ENCODE measurements at places on chromosomes 5 and 9.

- no peak for DNase-seq
Measured at GRCh38 chr5:96067251-96067650, 105.6 kb upstream of the ELL2 start.

GRCh38 chr5:78116167-78116566 is 178.3 kb downstream of the AP3B1 start:
- DNase-seq = no peak

- peak; percentile 81 for DNase-seq
Measured at GRCh38 chr9:25964239-25964638, 286.0 kb upstream of the TUSC1 start.

- no peak for DNase-seq
Measured at GRCh38 chr9:127162046-127162863, 39.8 kb upstream of the ANGPTL2 start.

DNA sequence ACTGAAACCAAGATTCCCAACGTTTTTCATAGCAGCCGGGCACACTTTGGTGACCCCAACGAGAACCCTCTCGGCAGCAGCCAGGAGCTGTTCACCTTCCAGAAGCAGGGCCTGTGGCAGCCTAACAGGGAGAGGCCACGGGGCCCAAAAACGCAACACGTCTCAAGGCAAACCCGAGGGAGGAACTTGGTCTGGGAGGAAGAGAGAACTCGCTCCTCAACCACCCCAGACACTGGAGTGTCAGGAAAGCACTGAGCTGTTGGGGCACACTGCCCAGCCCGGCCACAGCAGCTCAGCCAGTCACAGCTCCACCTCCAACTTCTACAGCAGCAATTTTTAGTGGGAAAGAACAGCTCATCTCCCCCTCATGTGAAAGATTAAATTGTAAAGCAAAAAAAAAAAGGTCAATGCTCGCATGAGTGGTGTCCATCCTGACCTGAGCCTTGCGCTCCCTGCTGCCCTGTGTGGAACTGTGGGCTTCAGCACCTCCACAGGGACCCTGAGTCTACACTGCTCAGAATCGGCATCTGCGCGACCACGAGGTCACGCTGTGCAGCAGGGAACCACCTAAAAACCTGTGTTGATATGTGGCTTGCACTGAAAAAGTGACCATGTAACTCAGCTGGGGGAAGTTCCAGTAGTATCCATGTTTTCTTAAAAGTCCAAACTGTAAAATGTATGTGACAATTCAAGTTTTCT is 55.0 kb downstream of the IPPK start:
- DNase-seq = no peak

All from NCI-H524 (cell line).